Coronary artery (tissue), 2 donors: ENCODE measurements at places on chromosomes 7 and 10.
A peak's percentile ranks its signal among the peaks of the same experiment; 100 is the strongest.

GRCh38 chr7:101172005-101172853 is 6.9 kb upstream of the VGF start:
- DNase-seq: no peak

DNA sequence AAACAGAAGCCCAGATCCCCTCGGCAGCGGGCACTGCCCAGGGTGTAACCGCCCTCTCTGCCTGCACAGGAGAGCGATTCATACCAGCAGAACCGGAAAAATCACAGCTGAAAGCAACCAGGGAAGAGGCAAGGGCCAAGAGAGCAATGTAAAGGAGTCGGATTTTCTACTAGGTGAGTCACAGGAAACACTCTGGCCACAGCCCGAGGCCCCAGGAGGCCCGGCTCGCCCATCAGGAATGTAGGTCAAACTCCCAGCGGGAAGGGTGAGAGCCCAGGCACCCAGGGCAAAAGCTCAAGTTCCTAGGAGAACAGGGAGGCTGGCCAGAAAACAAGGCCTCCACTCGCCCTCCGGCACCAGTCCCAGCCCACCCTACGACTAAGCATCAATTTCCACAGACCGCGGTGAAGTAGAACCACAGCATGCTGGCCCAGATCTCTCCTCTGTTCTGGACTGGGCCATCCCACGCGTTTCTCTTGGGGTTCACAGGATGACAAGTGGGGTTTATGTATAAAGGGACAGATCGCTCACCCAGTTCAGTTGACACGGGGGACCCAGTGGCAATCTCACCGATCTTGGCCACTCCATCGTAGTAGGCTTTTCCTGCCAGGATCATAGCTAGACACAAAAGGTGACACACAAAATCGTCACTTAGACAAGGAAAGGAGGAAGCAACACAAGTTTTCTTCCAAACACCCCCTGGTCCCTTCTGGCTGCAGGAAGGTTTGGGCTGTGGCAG is 46.2 kb downstream of the BAIAP2L1 start:
- no peak for DNase-seq

GRCh38 chr10:127080317-127080716 is 116.1 kb downstream of the INSYN2A start:
- DNase-seq: no peak

- no peak for DNase-seq
Observed at GRCh38 chr10:7913126-7913872, 95.0 kb downstream of the TAF3 start.

- DNase-seq: peak; percentile 59
Observed at GRCh38 chr10:43229208-43230061, 37.4 kb downstream of the RASGEF1A start.

GRCh38 chr7:116809636-116810266 is 52.6 kb upstream of the CAPZA2 start:
- no peak for DNase-seq

DNA sequence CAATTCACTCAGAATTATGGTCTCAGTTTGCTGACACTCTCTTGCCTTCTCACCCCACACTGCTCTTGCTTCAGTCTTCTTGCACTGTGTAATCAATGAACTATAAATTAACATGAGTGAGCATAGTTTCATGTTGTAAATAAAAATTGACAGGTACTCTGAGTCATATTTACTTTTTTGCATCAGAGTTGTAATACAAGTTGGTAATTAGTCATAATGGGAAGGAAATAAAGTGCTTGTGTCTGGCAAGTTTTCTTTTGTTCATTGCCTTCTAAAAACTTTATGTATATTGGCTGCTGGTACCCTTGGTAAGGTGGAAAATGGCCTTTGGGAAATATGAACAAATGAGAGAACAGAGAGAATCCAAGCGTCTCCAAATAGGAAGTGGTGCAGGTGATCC is 169.3 kb upstream of the MAGI2 start:
- DNase-seq: no peak
